ENCODE measurements at places on chromosomes 13 and 19. TPM values are rescaled to one million over a fixed set of nuclear protein-coding genes. Genes with fewer than 3 reads are reported as not detected.
A peak's percentile ranks its signal among the peaks of the same experiment; 100 is the strongest.

DNA sequence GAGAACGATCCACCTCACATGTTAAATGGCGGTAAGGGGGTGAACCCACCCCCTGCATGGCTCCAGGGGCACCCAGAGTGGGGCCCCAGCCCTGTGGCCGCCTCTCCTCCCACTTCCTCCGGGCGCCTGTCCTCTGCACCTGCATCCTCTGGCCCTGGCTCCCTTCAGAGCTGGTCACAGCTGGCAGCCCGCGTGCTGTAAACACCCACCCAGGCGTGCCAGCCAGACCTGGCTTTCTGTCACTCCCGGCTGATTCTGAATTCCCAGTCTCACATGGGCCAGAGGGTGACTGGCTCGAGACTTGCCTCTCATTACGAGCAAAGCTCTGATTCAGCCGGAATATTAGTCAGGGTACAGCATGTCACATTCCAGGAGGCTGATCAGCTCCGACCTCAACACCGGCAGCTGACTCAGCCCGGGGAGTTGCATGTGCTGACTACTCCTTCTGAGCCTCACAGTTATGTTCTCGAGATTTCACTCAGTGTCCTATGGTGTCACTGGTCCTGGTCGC, 75.1 kb downstream of the GNG7 start:
- peak; percentile 80 for DNase-seq

Gene MBD3L3
- total RNA-seq, result not detected

DNA sequence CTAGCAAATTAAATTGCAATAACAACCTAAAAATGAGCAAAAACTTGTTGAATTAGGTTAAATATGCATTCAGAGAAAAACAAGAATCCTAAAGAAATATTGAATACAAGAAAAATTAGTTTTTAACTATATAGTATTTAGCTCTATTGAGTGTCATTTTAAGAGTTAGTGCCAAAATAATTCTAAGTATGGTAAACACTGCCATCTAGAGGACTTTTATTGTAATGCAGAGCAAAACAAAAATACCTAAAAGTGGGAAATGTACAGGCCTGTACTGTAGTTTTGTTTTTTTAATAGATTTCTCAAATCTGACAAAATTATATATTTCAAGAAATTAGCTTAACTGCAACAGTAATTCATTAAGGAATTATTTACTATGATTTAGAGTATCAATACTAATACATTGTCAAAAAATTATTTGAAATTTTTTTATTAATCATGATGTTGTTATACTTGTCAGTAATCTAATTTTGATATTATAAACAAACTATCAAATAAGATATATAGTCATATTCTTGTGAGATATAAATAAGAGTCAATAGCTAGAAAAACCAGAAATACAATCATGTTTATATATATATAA, 8.2 kb upstream of the PCDH9 start:
- DNase-seq, result no peak

Gene CEACAM21
- 2.4 TPM for total RNA-seq
